ENCODE measurements at places on chromosomes 5 and 9.

GRCh38 chr5:42989190-42989589, 50.9 kb downstream of the ANXA2R start:
- no peak for DNase-seq

DNA sequence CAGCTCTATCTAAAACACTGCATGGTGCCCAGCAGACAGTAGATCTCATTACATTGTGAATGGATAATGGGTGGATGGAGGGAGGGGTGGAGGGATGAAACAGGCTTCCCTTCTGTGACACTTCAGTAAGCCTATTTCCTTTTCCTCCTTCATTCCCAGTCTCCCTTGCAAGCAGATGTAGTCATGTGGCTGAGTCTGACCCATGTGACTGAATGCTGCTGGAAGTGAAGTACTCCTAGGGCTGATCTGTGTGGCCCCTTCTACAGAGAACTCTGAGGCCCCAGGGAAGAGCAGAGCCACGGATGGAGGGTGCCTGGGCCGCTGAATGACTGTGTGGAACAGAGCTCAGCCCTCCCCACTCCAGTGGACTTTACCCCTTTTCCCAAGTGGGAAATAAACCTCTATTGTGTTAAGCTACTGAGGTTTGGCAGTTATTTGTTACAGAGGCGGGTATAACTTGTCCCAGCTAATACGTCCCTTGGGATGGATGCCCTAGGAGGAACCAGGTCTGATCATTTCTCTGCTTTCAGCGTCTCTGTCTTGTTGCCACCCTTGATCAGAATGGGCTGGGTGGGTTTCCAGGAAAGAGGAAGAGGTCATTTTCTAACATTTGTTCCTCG, 176.1 kb upstream of the MVB12B start:
- DNase-seq: no peak

- no peak for DNase-seq
These were observed 459.8 kb downstream of the CCDC171 start for GRCh38 chr9:16012621-16013020.

- DNase-seq: no peak
These were observed 38.3 kb downstream of the PNPLA7 start for GRCh38 chr9:137511758-137512463.

DNA sequence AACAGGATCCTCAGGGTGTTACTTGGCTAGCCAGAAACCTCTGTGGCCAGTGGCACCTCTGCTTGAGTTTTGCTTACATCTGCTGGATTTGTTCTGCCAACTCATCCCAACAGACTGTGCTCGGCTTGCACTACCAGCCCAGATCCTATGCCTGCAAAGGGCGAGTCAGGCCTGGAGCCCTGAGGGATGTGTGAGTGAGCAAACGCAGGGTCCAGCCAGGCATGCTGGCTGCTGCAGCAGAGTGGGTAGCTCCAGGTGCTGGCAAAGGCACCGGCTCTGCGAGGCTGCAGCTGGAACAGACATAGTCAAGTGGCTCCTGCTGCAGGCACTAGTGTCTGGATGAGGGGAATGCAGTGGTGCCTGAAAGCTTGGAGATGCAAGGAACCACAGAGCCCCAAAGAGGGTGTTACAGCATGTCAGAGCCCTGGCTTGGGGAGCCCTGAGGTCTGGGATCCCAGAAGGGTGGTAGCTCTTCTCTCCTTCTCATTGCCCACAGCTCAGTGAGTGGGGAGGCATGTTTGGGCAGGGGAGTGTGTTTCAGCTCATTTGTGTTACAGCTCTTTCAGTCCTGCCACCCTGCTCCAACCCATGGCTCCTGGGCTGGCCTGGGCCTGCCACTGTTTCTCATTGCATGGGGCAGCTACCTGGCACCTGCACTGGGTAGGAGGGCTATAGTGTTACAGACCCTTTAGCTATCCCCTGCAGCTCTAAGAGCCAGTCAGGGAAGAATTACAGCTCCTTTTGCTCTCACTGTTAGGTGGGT, 332.6 kb downstream of the TAF11L14 start:
- DNase-seq: no peak

DNA sequence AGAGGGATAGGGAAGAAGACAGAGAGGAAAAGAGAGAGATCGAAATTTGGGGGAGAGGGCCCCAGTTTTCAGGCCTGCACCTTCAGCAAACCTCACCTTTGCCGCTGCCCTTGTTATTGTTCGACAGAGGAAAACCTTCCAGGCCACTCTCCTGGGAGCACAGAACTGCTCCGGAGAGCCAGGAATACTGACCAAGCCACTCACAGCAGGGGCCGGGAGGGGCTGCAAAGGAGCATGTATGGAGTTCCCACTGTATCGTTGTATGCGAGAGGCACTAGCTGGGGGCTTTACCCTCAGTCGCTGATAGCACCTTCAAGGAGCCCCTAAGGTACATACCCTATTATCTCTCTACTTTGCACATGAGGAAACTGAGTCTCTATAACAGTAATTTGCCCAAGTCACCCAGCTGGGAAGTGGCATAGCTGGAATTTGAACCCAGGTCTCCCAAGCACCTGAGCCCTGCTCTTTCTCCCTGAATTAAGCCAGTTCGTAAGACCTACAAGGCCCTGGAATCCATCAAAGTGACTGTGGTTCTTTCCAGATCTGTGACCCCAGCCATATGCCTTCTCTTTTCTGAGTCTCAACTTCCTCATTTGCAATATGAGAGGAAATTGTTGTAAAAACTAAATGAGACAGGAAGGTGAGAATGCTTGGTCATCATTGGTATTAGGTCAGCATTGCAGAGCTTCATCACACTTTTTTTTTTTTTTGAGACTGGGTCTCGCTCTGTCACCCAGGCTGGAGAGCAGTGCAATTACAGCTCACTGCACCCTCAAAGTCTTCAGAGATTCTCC, 21.0 kb upstream of the FOXE1 start:
- no peak for DNase-seq

DNA sequence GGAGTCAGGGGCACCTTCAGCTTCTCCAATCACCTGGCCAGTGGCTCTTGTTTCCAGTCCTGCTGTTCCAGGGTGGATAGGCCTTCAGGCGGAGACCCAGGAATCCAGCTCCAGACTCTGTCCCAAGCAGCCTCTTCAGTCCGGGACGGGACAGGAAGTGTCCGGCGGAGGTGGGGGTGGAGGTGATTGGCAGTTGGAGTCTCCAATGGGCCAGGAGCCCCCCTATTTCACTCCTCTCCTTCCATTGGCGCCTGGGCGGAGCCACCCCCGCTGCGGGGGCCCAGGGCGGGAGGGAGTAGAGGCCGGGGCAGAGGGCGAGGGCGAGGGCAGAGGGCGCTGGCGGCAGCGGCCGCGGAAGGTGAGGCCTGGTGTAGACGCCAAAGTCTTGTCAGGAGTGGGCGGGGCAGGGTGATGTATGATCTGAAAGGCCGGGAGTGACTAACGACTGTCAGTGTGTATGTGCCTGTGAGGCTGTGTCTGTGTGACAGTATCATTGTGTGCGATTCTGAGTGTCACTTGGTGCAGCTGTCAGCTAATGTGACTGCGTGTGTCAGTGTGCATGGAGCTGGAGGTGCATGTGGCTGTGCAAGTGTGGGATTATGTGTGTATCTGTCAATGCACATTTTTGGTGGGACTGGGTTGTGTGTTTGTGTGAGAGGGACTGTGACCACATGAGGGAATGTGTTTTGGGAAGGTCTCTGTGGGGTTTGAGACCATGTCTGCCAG, at the start of gene IL11RA:
Gene IL11RA, plus strand, starts transcription at position 310 of the 726 bp plus-strand sequence. CDS start 3,033 bp downstream, outside the sequence.
- peak; percentile 53 for DNase-seq

DNA sequence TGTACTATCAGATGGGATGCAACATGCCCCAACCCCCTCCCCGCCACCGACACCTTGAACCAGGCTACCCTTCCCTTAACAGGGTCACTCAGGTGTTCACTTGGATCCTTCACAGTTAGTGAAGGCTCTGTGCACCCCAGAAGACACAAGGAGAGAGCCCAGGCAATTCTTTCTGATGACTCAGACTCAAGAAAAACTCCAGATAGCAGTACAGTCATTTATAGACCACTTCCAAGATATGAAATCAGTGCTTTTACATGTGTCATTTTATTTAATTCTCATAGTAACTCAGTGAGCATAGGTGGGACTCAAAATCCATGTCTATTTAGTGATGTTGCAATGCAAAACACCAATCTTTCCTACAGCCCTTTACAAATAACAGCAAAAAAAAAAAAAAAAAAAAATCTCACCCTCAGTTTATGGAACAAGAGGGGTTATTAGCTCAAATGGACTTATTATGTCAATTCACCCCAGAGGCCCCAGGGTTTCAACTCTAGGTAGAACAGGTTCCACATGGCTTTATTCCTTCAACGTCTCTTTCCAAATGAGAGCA, 71.9 kb downstream of the FOXD1 start:
- DNase-seq: no peak

DNA sequence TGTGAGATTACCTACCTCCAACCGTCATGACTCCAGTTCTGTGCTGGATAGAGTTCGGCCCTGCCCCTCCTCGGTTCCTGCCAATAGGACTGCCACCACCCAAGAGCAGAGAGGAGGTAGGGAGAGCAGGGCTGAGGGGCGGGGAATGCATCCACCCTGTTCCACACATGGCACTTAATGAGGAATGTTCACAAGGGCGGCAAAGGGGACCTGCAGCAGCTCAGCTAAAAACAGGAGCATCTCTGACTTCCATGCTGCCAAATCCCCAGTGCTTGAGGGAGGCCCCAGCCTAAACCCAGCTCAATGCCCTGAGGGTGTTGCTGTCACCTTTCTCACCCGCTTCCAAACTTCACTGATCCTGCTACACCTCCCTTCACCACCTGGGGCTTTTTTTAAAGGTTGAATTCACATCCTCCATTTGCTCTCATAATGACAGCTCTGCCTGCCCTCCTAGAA, 7.8 kb upstream of the DELE1 start:
- no peak for DNase-seq

GRCh38 chr5:98769210-98769958, 4.1 kb upstream of the RGMB start:
- DNase-seq: peak; percentile 59

DNA sequence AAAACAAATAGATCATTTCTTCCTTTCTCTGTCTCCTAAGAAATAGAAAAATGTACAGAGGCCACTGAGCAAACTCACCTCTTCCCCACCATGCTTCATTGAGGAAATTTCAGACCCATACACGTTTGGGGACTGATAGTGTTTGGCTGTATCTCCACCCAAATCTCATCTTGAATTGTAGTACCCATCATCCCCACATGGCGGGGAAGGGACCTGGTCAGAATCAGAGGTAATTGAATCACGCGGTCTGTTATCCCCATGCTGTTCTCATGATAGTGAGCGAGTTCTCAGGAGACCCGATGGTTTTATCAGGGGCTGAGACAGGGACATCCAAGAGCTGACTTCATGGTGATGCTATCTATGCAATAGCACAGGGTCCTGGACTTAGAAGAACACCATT, 1655.8 kb downstream of the MAT2B start:
- DNase-seq: no peak

DNA sequence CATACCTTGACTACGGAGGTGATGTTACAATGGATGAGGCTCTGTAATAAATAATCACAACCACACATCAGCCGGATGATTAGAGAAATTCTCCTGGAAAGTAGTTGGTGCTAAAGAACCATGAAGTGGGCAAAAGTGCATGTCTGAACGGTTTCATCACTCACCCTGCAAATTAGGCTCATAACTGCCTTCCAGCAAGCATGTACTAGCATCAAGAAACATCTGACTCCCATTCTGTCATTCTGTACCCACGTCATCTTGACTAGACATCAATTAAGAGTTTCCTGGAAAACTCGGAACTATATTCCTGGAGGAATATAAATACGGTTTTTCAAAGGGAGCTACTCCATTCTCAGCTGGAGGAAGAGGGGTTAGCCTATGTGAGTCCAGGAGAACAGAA, 52.2 kb downstream of the HSD17B3 start:
- no peak for DNase-seq

GRCh38 chr9:26321935-26322334, 570.7 kb downstream of the CAAP1 start:
- DNase-seq: no peak

Data from activated CD8-positive, alpha-beta memory T cell treated with anti-CD3 and anti-CD28 coated beads, Interleukin-2, amount 50 U/mL, for 4 hours (primary cell).